ENCODE measurements at places on chromosomes 7 and 10.

DNA sequence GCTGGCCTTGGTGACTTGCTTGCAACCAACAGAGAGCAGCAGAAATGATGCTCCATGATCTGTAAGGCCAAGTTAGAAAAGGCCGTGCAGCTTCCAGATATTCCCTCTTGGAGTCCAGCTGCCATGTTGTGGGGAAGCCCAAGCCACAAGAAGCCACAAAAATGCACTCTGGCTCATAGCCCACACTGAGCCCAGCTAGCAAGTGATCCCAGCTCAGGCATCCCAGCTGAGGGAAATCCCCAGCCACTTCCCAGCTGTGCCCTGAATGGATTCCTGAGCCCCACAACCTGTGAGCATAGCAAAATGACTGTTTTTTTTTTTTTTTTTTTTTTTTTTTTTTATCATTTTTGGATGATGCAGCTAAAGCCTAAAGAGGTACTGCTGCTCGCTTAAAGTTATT lies 11.1 kb upstream of the SDK1 start:
- DNase-seq = no peak

- DNase-seq = no peak
Observed at GRCh38 chr10:3858051-3858845, 73.2 kb upstream of the KLF6 start.

GRCh38 chr10:62652564-62652963 lies 152.0 kb upstream of the ADO start:
- DNase-seq = no peak

DNA sequence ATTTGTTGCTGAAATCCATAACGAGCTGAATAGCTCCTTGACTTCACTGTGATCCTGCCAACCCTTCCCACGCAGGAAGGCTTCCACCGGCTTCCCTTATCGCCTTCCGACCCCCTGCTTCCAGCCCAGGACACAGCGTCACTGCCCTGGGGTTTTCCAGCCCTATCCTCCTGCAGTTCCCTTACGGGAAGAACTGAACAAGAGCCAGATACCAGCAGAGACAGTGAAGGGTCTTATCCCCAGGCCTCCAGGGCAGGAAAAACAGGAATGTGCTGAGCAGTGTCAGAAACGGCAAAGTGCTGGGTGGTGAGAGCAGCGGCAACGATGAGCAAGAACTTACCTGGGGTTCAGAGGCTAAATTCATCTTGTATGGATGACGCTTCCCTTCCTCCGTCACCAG lies 22.4 kb downstream of the PDLIM1 start:
- DNase-seq = no peak

- DNase-seq = no peak
Observed at GRCh38 chr10:13143766-13144165, 17.6 kb upstream of the MCM10 start.

DNA sequence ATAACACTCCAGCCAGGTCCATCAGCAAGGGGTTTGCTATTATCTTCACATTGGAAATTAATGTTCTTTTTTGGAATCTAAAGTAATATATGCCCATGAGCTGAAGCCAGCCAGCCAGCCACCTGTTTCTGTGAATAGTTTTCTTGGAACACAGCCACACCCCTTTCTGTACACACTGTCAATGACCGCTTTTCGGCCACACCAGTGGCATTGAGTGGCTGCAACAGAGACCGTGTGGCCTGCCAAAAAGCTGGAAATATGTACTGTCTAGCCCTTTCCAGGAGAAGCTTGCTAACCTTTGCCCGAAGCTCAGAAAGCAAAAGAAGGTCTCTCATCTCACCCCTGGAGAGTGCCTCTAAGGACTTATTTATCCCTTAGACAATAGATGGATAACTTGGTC lies 98.5 kb upstream of the NPS start:
- no peak for DNase-seq

DNA sequence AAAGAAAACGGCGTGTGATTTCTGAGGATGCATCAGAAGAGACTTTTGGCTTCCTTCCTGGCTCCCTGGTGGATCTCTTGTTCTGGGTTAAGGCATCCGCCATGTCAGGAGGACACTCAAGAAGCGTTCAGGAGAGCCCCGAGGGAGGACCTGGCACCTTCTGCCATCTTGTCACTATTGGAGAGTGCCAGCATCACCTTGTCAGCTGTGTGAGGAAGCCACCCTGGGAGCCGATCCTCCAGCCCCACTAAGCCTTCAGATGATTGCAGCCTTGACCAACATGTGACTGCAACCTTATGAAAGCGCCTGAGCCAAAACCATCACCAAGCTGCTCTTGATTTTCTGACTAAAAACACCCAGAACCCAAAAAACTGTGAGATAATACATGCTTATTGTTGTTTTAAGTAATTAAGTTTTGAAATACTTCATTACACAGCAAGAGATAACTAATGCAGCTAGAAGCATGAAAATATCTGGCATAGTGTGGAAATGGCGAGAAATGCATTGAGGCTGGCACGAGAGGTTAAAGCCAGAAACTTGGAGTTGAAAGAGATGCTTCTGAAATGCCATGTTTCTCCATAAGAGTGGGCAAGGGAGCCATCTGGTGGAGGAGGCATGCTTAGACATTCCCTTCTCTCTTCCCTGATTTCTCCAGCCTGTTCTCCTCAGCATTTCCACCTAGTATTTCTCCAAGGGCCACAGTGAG lies 5.4 kb upstream of the ZFYVE27 start:
- DNase-seq = peak; percentile 60

DNA sequence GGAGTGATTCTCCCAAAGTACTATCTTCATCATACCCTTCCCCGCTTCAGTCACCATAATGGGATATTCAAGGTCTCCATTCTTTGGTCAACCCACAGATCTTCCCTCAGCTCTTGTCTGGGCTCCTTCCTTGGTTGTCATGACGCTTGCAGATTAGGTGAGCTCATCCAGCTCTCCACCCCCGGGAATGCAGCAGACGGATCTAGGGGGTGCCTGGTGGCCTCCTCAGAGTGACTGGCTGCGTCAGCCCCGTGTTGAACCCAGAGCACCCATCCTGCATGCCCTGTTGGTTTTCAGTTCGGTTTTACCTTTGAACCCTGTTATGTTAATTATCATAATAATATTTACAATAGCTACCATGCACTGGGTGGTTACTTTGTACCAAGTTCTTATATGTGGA lies 6.4 kb downstream of the NEURL1 start:
- DNase-seq = no peak

DNA sequence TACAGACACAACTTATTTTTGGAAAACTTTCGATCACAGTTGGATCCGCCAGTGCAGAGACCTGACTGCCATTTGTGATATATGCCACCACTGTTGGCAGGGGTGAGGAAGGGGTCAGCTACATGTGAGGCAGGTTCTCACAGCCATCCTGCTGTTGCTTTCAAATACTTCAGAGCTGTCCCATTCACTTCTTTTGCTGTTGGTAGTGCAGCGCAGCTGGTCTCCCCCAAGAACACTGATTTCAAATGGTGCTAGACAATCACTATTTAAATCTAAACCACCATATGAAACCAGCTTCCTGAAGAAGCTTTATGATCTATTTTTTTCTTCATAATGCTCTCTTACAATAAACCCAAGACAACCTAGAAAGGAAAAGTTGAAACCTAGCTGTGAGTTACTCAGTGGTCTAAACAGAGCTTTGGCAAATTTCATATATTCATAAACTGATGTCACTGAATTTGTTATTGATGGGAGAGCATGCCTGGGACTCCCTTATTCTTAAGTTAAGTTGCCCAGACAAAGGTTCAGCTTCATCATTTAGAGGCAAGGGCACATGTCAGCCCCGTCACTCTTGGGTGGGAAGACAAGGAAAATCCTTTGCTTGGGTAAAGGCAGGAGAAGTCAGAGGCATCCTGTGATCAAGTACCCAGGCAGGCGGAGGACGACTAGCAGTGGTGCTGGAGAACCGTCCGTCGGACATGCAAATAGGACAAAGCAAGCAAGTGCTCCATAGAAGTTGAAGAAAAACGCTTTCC lies 143.4 kb upstream of the KLF14 start:
- DNase-seq = no peak

- DNase-seq = no peak
Observed at GRCh38 chr10:110224992-110225391, 17.6 kb downstream of the MXI1 start.

GRCh38 chr7:11540271-11540761 lies 291.7 kb downstream of the THSD7A start:
- no peak for DNase-seq

DNA sequence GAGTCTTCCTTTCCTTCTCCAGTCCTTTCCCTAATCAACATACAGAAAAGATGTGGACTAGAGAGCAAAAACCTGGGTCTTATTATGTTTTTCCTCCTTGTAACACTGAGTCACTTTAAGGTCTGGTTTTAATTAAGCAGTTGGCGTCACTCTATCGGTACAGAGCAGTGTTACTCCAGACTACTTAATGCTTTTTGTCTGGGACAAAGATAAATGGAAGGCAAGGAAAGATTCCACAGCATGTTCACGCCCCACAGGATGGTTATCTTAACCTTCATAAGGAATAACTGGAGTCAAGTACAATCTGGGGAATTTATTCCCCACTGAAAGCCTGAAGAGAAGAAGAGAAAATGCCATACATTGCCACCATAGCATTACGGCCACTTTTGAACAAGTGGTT lies 145.7 kb downstream of the ELAPOR2 start:
- DNase-seq = no peak

DNA sequence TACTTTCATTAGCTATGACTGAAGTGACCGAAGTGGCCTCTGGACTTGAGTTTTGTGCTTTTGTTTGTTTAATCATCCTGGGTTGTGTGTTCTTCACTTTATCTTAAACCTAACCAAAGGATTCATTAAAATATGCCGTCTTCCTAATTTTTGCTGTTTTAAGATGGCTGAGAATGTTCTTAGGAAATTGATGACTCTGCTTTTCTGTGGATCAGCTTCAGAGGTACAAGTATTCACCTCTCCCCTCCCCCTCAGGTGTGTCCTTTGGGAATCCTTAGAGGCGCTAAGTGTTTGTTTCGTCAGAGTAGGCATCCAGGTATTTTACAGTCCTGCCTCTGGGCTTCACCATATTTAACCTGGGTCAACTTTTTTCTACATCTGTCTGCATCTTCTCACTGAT lies 1.1 kb downstream of the CCDC126 start:
- no peak for DNase-seq

DNA sequence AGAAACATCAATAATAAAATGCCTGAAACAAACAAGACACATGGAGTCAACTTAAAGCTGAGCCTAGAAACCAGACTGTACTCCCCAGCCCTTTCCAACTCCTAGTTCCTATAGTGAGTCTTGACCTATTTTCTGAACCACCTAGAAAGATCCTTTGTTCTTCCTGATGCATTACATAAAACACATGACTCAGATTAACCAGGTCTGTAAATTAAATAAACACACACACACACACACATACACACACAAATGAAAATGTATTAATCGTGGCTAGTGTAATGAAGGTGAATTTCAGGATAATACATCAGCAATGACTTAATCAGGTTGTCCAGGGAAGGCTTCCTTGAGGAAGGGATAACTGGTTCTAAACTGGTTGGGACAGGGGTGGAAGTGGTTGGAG lies 104.7 kb downstream of the ST8SIA6 start:
- DNase-seq = no peak

GRCh38 chr10:114061148-114061547 lies 17.5 kb downstream of the ADRB1 start:
- DNase-seq = no peak

DNA sequence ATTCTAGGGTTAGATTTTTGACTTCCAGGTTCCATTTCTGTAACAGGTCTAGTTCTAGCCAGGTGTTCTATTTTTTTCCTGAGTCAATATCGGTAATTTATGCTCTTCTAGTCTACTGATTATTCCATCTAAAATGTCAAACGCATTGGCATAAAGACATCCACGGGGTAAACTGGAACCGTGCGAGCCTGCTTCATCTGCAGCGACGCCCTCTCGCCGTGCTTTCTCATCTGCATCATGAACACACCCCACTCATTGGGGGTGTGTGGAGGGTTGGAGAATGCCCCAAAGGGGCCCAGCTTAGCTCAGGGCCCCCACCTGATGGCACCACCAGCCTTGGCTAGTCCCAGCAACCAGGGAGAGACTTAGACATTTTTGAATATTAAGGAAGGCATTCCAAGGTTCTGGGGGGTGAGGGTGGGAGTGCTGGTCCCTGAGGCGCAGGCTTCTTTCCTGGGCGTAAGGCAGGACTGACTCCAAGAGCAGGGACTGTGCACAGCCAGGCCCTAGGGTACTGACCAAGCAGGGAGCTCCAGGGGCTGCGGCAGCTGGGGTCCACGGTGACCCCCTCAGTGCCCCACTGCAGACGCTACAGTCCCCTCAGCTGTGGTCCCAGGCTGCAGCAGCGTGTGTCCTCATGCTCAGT lies 12.9 kb upstream of the CRYGN start:
- no peak for DNase-seq

GRCh38 chr10:30166929-30167328 lies 107.5 kb upstream of the JCAD start:
- DNase-seq = no peak

DNA sequence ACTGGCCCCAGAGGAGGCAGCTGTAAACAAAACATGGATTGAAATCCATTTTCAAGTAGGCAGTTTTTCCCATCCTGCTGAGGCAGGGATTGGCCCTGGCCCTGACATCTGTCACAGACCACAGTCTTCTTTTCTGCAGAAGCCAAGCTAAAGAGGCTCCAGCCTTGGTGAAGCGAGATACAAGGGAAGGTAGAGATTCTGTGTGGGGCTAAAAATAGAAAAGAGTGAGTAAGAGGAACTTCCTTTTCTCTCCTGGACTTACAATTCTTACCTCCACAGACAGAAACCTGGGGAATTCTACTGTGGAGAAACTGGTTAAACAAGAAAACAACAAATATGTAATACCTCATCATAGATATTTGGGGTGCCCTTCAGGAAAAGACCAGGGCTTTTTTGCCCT lies 624.8 kb upstream of the FZD8 start:
- DNase-seq = no peak

DNA sequence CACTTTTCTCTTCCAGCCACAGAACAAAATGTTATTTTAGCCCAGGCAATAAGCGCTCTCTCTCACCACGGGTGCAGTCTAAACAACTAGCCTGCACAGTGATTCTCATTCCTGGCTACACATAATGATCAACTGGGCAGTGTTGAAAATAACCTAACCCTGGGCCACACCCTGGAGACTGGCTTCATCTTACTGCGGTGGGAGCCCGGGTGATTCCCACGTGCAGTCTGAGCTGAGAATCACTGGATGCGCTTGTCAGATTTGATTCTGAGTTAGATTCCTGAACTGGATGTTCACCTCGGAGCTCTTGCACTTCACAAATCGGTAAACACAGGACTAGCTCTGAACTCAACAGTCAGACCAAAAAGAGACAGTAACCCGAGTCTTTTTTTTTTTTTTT lies 14.9 kb downstream of the ZC3HAV1 start:
- DNase-seq = no peak

DNA sequence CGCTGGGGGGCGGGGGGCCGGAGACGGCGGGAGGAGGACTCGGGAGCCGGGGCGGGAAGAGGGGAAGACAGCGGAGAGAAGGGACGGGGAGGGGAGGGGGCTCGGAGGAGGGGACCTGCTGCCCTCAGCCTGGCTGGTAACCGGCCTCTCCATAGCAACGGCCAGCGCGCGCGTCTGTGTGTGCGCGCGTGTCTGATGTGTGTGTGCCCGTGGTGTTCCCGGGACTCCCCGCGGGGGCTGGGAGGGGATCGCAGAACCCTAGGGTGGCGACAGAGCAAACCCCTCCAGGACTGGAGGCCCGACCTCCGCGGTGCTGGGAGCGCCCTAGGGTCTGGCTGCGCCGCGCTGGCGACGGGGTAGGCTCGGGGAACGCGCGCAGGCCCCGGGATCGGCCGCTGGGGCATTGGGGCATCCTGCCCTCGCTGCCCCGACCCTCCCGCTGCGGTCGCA lies 356.3 kb downstream of the DNAJB6 start:
- no peak for DNase-seq

Data from NCI-H2081 (cell line).